ENCODE measurements at places on chromosomes 12 and 14. TPM values are rescaled to one million over a fixed set of nuclear protein-coding genes. Genes with fewer than 3 reads are reported as not detected.

- DNase-seq, result no peak
Measured at GRCh38 chr14:49512147-49512551, 74.0 kb downstream of the RPS29 start.

DNA sequence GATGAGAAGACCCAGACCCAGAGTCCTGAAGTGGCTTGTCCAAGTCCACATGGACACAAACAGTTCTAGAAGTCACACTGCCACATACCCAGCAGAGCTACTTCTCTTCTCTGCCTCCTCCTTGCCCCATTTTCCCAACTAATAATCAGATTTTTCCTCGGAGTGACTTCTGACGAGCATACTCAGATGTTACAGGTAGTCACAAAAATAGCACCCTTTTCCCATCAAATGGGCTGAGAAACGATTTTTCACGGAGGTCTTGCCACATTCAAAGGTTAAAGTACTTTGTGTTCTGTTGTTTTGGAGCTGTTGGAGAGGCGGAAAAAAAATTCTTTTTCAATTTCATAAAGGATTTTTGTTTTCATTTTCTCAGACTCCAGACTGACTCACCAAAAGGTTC, 232.9 kb downstream of the ZFP36L1 start:
- DNase-seq, result no peak

The RFC5 gene
- 55.4 TPM for total RNA-seq

DNA sequence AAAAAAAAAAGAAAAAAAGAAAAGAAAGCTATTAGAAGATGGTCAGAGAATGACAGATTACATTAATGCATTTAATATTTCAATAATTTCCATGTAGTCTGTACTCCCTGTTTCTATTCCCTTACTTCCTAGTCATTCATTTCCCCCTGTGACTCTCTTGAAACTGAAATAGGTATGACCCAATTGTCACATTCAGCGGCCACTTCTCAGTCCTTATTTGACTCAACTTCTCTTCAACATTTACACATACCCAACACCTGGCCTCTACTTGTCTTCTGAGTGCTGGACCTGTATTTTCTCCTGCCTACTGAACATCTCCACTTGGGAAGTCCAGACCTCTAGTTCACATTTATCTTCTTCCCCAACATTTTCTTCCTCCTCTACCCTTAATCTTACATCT, 7.2 kb downstream of the EEA1 start:
- no peak for DNase-seq

DNA sequence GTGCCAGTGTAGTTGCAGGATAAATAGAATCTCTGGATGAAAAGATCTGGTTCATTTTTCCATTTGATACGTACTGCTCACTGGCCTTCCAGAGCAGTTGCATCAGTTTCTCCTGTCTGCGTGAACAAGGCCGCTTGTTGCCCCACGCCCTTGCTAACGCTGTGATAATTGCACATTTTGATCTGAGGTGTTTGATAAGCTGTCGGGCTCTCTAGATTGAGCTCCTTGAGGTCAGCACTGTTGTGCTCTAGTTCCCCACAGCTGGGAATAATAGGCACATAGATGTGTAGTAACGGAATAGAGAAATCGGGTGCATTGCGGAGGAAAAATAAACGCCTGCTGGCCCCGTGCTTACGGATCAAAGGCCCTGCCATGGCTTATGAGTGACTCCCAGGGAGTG, 42.8 kb upstream of the TRAF3 start:
- DNase-seq, result peak; percentile 19

The ITGB7 gene
- 567 TPM for total RNA-seq
